ENCODE measurements at places on chromosomes 6 and 20. TPM values are rescaled to one million over a fixed set of nuclear protein-coding genes. Genes with fewer than 3 reads are reported as not detected.

DNA sequence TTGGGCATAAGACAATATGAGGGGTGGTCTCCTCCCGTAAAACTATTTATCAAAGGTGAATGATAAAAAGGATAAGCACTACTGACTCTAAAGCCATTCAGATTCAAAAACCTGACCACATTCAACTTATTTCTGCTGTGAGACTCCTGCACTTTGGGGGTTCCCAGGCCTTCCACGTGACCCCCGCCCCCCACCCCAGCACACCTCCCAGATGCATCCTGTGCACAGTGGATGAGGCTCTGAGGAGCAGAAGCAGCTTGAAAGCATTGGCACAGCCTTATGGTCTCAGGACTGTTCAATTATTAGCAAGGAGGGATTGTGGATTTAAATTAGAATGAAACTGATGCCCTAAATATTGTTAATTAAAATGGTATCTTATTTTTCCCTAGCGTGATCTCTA lies 55.1 kb upstream of the SAMD5 start:
- no peak for DNase-seq

- no peak for DNase-seq
These were observed 8.2 kb upstream of the KCNB1 start for GRCh38 chr20:49490689-49491088.

GRCh38 chr6:6579281-6579680 lies 9.2 kb upstream of the LY86 start:
- DNase-seq = no peak

DNA sequence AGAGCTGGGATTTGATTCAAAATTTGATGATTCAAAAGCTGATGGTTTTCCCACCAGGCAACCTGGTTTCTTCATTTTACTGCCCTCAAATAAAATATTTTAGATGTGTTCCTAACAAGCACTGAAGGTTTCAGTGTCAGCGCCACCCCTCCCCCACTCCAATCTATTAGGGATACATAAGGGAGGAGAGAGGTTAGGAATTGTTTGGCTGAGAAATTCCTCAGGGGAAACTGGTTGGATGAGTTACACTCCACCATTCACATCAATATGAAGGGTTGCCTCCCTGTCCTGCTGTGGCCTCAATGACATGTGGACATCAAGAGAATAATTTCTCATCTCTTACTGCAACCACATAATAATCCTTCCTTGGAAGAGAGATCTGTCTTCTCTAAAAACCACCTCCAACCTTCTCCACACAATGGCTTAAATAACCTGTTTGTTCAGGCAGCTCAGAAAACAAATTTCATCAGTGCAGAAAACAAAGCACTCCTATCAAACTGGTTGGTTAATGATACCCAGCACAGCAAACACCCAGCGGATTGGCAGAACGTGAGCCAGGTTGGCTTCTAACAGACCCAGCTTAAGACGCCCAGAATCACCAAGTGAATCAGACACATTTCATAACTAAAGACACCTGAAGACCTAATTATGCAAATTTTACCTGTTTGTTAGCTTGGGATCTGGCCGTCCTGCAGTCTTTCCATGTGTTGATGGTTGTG lies 136.0 kb upstream of the SGK1 start:
- DNase-seq = no peak

DNA sequence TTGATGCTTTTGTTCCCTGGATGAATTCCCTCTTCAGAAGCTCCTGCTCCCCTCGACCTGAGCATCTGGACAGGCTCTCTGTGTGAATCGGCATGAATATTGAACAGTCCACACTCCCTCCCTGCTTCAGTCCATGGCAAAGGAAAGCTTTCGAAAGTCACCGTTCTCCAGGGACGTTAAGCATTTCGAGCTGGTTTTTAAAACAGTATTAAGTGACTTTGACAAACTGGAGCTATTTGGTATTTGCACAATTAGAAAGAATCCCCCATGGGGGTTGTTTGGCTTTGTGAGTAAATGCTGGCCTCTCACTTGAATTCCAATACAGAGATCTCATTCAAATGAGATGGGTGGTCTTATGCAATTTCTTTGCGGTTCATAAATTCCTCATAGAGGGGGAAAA lies 85.3 kb upstream of the TIAM2 start:
- no peak for DNase-seq

GRCh38 chr6:135179372-135179771 lies 1.7 kb upstream of the MYB start:
- no peak for DNase-seq

DNA sequence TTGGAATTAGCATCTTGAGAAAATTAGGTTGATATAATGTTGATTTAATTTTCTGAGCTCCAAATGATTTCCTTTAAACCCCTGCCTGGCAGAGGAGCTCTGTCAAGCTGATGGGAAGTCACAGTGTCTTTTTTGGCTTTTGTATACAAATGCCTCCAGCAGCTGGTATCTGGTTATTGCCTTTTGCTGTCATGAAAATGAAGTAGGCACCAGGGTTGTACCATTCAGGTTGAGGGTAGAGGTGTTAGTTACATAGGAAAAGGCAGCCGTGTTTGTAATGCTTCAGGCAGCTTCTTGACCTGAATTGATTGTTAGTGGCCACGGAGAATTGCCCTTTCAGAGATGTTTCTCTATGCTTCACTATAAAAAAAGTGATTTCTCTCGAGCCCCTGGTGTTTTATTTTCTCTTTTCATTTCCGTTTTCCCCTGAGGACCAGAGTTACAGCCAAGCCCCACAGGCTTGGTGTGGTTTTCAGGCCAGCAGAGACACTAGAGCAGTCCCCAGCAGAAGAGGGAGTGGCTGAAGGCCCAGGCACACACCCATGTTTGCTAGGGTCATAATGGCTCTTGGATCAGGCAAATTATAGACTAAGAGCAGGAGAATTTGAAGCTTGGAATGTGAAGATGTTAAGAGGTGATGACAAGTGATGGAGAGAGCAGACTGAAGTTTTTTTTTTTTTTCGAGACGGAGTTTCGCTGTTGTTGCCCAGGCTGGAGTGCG lies 21.6 kb downstream of the CMTR1 start:
- DNase-seq = peak; percentile 67

- DNase-seq = peak; percentile 33
These were observed 26.6 kb upstream of the TULP4 start for GRCh38 chr6:158285656-158286021.

PTCRA gene
- not detected for total RNA-seq

ZNF322 gene
- 19.0 TPM for total RNA-seq
